Stimulated activated CD8-positive, alpha-beta memory T cell treated with anti-CD3 and anti-CD28 coated beads, Interleukin-2, amount 100 ng/mL, for 1 hour (primary cell): ENCODE measurements at places on chromosomes 7 and 10.

GRCh38 chr7:102872460-102872859 is 40.3 kb upstream of the LRRC17 start:
- no peak for DNase-seq

DNA sequence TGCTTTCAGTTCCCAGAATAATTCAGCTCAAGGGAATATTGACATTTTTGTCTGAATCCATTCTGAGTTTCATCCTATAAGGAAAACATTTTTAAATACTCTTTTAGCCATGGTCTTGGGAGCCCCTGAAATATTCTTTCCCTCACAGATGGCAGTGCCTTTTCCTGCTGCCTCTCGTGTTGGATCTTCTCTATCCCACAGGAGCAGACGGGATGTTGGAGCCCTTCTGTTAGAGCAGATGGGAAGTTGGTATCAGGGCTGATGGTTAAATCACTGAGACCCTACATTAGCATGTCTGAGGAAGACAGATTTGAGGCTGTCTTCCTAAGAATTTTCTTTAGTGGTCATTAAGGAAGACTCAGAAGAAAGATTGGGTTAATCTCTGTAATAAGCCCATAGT is 737.8 kb downstream of the LRMDA start:
- DNase-seq: no peak

GRCh38 chr7:18762189-18762588 is 266.6 kb downstream of the HDAC9 start:
- no peak for DNase-seq

DNA sequence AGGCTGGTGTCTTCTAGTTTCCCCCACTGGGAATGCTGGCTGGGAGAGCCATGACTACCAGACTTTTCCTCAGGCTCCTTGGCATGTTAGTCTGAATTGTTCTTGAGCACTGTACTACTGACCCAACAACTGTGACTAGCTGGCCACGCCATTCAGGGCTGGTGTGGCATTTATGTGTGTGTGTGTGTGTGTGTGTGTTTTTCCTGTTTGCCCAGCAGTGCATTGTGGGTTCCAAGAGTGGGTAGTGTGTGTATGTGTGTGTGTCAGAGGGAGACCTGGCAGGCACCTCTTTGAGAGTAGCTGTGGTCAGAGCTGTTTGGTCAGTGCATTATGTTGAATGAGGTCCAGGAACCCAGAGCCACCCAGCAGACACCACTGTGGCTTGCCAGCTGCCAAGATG is 9.2 kb downstream of the PCBD1 start:
- no peak for DNase-seq

DNA sequence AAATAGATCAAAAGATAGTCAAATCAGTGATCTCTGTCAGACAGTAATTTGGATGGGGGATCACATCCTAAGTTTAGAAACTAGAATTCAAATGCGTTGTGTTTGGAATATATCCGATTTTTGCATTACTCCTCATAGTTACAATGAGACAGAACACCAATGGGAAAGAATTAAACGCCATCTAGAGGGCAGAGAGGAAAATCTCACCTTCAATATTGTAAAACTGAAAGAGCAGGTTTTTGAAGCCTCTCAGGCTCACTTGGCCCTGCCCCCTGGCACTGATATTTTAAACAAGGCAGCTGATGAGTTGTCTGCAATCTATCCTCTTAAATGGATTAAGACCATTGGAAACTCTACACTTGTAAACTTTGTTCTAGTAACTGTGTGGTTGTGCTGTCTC is 17.7 kb downstream of the FRG2B start:
- no peak for DNase-seq

DNA sequence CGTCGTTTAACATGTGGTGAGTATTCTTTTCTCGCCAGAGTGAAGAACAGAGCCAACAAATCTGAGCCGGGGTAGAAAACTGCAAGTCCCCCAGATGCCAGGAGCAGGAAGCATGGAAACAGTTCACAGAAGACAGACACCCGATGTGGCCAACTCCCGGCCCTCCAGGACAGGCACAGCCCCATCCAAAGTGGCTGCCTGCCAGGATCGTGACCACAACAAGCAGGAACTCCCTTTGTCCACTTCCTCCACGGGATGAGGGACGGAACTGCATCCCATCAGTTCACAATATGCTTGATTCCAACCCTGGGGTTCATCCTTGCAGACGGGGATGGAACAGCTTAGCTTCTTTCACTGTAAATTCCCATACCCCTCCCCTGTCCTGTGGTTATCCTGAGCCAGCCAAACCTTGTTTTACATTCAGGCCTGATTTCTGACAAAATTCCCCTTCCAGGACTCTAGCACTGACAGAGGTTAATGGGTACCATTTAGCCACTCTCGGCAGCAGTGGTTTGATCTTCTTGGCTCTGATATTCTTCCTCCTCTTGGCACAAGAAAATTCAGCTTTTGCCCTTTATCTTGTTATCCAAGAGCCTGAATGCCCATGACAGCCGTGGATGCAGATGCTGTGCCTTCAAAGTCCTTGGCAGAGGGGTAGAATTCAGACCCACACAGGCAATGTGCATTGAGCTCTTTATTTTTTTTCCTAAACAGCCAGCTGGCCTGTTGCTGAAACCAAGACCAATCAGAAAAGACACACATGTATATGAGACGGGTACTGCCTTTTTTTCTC is 105.5 kb upstream of the FAM204A start:
- no peak for DNase-seq

DNA sequence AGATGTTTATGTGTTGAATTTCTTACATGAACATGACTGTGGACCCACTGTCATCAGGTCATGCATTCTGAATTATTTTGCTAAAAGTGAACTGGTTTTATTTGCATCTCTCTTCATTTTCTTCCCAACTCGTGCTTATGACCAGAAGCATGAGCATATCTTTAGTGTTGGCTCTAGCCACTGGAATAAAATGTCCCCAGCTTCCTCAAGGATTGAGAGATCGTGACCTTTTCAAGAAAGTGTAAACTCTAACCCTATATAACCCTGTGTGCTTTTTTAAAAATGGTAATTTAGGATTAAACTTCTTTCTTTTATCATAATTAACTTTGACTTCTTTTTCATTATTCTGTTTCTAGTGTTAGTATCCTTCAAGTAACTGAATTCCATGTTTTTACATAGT is 55.5 kb downstream of the VTI1A start:
- no peak for DNase-seq

DNA sequence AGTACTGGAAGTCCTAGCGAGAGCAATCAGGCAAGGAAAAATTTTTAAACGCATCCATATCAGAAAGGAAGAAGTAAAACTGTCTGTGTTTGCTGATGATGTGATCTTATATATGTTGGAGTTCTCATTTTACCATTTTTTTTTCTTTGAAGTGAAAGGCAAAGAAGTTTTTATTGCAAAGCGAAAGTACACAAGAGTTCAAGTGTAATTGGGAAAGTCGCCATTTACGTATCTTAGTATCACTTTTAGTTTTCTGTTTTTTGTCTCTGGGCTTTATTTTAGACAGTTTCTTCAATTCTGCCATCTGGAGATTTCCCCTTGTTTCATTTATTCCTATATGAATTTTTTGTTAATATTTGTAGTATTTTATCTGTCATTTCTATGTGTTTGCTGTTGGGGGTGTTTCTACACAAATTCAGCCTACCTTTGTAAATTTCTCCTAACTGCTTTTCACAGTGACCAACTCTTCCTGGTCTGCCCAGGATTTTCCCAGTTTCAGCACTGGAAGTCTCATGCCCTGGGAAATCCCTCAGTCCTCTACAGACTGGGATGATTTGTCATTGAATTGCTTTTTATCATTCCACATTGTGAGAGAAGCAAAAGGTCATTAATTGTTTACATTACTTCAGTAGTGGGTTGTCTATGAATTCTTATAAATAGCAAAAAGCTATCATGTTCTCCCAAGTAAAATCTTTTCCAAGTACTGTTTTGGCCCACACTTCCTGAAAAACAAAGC is 23.2 kb downstream of the BET1 start:
- no peak for DNase-seq

GRCh38 chr10:50605269-50605950 is 18.3 kb downstream of the SGMS1 start:
- DNase-seq: no peak

DNA sequence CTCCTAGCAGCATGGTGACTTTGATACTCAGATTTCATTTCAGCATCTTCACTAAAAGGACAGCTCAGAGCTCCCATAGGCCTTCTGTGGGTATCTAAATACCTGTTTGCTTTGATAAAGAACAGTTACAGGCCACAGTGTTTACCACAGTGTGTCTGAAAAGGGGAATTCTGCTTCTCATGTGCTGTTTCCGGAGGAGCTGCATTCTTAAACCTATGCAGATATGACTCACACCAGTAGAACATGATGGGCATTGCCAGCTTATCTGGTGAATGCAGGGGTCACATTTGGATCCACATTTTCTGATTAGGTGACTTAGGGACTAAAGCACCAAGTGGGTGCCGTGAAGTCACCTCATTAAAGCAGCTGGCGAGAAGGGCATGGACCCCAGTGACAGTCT is 52.6 kb downstream of the TRRAP start:
- no peak for DNase-seq

DNA sequence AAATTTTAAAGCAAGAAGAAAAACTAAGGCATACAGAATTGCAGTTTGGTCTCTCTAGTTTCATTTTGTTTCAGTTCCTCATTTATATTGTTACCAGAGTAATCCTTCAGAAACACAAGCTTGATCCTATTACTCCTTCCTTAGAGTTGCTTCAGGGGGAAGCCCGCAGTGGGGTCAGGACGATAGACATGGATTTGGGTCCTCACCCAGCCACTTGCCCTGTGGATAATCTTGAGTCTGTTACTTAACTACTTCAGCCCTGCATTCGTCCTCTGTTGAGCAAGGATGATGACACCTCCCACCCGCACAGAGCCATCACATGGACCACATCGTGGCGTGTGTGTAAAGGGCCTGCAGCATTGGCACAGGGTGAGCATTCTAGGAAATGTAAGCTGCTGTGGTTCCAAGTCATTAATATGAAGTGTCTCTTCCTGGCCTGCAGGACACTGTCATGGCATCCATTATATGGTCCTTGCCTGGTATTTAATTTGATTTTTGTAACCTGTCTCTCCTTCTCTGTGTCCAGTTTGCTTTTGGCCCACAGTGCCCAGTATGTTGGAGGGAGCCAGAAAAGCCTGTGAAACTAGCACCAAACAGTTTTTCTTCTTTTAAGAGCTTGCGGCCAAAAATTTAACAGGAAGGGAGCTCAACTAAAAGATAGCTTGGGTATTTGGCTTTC is 111.2 kb downstream of the EEPD1 start:
- DNase-seq: no peak

DNA sequence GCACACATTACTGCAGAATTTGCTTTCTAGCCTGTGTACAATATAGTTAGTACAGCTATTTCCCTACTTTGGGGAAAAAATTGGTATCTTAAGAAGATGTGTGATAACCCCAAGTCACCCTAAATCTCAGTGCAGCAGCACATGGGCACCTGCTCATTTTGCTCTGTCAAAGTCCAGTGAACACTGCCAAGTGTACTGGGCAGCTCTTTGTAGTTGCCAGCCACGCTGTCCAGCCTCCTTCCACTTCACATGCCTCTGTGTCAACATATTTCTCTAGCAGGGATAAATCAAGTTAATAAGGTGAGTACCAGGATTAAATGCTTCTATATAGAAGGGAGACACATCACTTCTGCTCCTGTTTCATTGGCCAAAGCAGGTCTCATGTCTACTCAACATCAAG is 87.1 kb upstream of the CDC14C start:
- no peak for DNase-seq

DNA sequence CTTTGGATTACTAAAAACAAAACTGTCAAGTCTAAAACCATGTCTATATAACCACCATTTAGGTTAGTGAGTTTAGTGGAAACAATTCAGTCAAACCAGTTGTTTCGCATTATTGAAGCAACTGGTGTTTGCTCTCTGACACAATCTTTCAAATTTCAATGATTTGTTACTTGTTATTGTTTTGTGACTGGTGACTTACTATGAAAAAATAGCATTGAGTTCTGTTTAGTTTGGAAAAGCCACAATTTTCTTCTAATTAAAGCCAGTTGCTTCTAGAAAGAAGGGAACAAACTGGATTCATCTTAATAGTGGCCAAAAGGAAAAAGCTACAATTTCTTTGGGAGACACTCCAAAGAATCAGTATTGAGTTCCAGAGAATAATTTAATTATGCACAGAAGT is 30.4 kb downstream of the LAMB4 start:
- no peak for DNase-seq

GRCh38 chr10:23047201-23048050 is 48.0 kb upstream of the MSRB2 start:
- no peak for DNase-seq

DNA sequence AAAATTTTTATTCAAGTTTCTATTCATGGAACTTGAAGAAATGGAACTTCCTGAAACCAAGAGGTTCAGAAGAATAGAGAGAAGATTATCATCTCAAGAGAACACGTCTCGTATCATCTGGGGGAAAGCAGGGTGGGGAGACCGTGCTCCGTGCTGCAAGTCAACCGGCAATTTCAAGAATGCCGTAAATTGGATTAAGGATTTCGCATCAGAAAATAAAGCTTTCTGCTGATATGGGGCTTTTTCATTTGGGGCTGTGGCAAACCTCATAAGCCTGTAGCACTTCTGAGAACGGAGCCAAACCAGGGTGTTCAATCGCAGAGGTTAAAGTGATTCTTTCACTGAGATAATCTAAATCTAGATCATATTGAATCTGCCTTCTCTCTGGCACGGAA is 150.1 kb upstream of the NPS start:
- no peak for DNase-seq

GRCh38 chr7:96676919-96677318 is 32.7 kb downstream of the SEM1 start:
- DNase-seq: no peak

DNA sequence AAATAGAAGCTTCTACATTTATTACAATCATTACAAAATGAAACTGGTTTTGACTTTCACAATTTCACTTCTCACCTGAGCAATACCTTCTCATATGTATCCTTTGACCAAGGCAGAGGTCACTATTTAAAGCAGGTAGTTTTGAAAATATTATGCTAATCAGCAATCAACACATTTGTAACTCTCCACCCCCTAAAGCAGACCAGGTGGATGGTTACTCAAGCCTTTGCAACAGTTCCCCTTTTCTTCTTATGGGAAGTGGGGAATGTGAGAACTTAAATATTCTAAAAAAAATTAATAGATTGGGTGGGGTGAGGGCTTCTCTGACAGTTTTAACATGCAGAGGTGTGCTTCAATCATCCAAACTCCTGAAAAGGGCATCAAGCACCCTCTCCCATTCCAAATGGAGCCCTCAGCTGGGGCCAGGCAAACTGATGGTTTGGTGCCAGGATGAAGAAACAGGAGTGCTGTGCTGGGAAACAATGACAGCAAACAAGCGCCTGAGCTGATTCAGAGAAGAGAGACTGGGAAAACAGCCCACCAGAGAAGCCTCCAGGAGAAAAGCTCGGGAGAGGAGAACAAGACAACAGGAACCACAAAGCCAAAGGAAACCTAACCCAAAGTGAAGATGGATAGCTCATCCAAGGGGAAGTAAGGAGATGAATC is 17.1 kb downstream of the RAPGEF5 start:
- no peak for DNase-seq
